ENCODE measurements at places on chromosomes 3 and 15. TPM values are rescaled to one million over a fixed set of nuclear protein-coding genes. Genes with fewer than 3 reads are reported as not detected.

Gene SLC28A2
- not detected for total RNA-seq

Gene MYL3
- total RNA-seq, result not detected

Gene GOLGA8G
- total RNA-seq, result not detected

Gene EMC7
- total RNA-seq, result 81.8 TPM

Gene CFAP100
- not detected for total RNA-seq

Gene CHRNA5
- total RNA-seq, result 2.1 TPM

Gene SLC12A8
- 1.3 TPM for total RNA-seq

Gene SSUH2
- total RNA-seq, result not detected

Gene PATL2
- total RNA-seq, result 36.3 TPM

Measured in activated CD4-positive, alpha-beta memory T cell treated with anti-CD3 and anti-CD28 coated beads, Interleukin-2, amount 10 ng/mL, durations not matched to agents 7 days and 5 days (primary cell).